ENCODE measurements at places on chromosomes 5 and 9.

DNA sequence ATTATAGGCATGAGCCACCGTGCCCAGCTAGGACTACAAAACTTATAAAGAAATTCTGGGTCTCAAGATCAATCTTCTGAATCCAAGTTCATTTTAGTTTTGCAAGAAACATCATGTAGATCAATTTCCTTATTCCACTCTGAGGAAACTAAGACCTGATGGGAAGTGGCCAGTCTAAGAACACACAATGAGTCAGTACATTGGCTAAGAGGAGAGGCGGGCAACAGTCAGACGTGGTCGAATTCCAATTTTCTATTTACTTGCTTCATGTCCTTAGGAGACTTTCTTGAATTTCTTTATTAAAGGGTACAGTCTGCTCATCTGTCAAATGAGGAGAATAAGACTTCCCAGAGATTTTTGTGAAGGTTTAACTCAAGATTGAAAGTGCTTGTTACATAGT lies 432.1 kb upstream of the BRINP1 start:
- no peak for DNase-seq

DNA sequence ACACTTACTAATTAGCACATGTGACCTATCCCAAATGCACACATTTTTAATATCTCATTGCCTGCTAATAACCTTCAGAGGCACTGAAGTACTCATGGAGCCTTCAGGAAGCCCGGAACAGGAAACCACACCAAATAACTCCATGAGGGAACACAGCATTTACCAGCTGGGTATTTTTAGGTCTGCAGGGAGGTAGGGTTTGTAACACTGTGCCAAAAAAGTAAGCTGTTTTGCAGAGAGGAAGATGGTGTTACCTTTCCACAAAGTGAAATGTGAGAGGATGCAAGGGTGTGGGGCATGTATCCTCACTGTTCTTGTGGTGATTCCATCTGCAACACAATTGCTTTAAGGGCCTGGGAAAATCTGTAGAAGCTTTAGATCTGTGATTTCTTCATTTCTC lies 64.4 kb downstream of the NUDT12 start:
- no peak for DNase-seq

DNA sequence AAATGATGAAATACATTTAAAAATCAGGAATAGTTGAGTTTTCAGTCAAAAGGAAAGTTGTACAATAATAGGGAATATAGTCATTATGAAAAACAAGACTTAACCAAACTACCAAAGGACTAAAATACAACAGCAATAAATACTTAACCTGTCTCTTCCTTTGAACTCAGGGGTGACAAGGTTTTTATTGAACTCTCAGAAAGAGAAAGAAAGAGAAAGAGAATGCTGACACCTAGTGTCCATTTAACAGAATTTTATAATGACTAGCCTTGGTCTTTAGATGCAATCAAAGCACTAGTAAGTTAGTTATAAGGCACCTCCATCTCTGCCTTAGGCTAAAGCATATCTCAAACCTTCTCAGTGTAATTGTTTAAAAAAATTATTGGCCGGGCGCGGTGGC lies 47.5 kb downstream of the UIMC1 start:
- DNase-seq = no peak

GRCh38 chr5:67173959-67174358 lies 22.6 kb downstream of the CD180 start:
- DNase-seq = no peak

DNA sequence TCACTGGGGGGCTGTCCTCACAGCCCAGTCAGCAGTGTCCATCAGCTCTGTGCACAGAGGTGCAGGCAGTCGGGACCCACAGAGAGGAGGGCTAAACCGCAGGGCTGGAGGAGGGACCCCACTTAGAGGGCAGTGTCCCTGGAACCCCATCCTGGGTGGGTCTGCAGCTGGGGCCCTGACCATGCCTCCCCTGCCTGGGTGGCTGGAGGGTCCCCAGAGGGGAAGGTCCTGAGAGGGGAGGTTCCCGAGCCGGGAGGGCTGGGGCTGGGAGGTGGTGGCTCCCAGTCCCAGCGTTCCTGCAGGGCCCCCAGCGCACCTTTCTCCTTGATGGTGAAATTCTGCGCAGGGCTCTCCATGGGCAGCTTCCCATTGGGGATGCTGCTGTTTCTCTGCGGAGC lies 32.7 kb downstream of the EXOC3 start:
- DNase-seq = no peak

DNA sequence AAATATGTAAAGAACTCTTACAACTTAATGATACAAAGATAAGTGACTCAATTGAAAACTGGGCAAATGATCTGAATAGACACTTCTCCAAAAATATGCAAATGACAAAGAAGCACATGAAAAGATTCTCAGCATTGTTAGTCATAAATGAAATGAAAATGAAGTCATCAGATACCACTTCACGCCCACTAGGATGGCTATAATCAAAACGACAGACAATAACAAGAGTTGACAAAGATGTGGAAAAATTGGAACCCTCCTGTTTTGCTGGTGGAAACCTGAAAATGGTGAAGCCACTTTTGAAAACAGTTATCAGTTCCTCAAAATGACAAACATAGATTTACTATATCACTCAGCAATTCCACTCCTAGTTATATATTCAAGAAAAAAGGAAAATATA lies 7.9 kb upstream of the SYK start:
- no peak for DNase-seq

- DNase-seq = no peak
Measured at GRCh38 chr9:113219969-113220368, 1.1 kb downstream of the FKBP15 start.

GRCh38 chr9:116855881-116856662 lies 169.0 kb downstream of the TRIM32 start:
- no peak for DNase-seq

GRCh38 chr5:157085930-157086329 lies 22.9 kb downstream of the HAVCR2 start:
- DNase-seq = no peak

- DNase-seq = peak; percentile 34
Measured at GRCh38 chr9:126519660-126520420, 93.9 kb upstream of the LMX1B start.

DNA sequence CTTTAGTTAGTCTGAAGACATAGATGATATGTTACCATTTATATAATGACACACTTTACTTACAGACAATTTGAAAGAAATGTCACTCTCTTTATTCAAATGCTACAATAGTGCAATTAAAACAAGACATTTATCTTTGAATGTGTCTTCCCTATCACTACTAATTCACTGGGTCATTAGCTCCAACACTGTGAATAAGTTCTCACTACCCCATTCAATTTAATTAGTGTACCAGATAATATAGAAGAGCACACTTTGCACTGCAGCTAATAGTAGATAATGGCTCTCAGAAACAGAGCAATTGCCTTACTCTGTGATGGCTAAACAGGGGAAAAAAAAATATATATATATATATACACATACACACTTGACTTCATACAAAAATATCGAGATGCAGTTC lies 497.0 kb downstream of the DTWD2 start:
- DNase-seq = no peak

DNA sequence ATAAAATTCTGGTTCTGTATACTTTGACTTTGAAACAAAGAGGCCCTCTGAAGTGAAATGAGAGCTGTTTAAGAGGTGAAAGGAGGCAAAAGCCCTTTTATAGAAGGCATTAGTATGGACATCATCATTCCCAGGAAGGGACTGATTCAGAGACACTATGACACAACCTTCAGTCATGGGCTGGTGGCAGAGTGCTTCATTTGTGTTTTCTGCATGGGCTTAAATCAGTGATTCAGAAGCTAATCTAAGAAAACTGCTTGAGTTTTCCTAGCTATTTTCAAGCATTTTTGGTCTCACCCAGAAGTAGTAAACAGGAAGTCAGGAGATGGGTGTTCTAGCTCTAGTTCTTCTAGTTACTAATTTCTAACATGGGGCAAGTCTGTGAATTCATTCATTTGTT lies 288.9 kb downstream of the TRPM3 start:
- DNase-seq = no peak

DNA sequence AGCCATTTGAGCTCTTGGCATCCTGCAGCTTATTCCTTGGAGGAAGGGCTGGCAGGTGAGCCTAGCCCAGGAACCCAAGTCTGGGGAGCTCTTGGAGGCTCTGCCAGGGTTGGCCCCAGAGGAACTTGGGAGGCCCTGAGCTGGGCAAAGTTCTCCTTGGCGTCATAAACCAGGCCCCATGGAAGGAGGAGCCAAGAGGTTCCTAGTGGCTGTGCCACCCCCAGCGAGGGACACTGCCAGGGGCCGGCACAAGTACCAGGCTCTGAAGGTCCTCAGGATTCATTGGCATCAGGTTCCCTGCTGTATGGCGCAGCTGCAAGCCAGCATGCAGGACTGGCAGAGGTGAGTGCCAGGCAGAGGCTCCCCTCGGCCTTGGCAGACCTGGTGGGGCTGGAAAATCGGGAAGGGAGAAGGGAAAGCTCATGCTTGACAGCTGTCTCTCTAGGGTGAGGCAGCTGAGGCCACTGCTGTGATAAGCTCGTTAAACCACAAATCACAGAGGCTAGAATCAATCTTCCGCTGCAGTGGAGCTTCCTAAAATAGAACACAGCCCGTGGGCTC lies 54.6 kb upstream of the SYNPO start:
- peak; percentile 22 for DNase-seq

- DNase-seq = no peak
Measured at GRCh38 chr5:173762930-173763329, 125.2 kb upstream of the CPEB4 start.

DNA sequence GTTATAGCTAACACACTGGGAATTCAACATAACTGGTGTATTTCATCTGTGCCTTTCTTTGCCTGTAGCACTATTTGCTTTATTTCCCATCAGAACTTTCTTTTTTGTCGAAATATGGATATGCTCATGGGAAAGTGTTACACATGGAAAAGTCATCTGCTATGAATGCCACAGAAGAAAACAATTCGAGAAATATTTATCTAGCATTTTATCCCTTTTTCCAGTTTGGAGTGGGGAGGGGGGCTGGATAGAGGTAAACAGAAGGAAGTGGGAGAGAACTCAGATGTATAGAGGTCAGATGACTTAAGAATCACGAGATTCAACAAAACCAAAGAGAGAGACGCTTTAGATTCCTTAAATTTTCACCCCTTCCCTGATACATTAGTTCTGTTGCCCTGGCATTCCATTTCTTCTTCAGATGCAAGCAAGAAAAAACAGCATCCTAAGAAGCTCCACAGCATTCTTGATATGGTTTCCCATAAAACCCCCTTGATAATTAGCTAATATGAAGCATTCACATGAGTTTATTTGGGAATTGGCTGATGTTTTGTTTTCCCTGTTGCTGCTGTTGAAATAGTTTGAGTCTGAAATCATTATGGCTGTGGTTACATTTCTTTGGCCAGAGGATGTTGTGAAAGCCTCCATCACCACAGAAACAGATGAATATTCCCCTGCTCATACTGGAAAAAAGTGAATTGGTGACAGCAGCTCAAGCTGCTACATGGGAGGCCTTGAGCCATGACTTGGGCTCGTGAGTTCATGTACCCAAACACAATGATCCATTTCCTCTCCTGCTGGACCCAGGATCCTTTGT lies 335.8 kb upstream of the DAB2 start:
- peak; percentile 66 for DNase-seq

GRCh38 chr5:79081779-79082178 lies 12.2 kb downstream of the BHMT2 start:
- no peak for DNase-seq

DNA sequence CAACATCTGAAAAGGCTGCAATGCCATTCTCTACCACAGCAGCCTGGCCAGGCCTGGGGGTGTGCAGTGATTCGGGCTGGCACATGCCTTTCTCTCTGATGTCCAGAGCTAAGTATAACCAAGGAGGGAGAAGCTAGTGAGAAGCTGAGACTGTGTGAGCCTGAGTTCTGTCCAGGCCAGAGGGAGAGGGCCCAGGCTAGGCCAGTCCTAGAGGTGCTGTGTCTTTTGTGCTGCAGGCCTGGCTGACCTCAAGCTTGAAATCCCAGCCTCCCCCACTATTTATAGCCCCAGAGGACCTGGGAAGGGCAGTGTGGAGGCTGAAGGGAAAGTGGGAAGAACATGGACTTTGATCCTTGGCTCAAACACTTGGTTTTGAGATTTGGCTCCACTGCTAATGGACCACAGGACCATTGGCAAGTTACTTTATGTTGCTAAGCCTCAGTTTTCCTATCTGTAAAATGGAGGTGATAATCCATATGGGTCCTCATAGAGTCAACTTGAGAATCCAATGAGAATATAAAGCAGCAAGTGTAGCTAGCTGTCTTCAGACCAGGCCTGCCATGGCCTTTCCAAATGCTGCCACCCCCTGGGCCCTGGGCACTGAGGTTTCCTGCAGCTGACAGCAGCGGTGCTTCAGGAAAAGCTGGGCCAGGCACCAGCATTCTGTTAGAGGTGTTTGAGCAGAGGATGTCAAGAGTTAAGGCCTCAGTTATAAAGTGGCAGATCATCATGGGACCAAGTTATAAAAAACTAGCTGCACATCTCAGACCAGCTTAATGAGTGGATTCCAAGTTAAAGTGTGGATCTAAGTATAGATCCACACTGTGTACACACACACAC lies 21.1 kb downstream of the BNIP1 start:
- no peak for DNase-seq

DNA sequence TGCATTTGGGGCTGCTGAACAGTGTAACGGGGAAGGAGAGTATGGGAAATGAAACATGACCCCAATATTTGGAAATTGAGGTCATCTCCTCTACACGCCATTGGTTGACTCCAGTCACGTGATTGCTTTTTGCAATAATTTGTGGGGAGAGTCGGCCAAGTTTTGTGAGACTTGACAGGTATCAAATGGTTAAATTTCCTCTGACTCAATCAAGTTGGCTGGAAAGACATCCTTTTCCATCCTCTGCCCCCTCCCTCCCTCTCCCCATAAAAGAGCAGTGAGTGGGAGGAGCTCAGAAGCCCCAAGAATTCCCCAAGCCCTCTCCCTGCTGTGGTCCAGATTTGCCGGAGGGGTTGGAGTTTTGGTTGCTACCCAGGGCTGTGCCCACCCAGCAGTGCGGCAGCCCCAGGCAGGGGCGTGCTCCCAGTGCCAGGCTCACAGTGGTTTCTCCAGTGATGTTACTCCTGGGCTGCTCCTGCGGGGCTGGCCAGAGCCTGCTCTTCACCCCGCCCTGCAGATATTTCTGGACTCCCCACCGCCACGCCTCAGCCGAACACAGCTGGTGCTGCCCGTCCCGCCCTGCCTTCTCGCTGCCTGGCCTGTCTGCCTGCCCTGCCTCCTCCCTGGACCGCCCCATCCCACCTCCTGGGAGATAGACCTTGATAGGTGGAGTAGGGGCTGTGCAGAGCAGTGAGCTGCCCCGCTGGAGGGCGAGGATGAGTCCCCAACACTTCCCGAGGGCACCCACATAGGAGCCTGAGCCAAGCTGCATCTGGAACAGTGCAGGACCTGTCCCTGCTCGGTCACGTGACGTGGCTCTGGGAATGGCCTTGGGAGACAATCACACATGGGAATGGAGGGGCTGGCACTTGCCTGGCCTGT lies 3.4 kb downstream of the COL5A1 start:
- no peak for DNase-seq

Data from Right ventricle myocardium inferior (tissue), 1 donor.